ENCODE measurements at places on chromosomes 1 and 21. TPM values are rescaled to one million over a fixed set of nuclear protein-coding genes. Genes with fewer than 3 reads are reported as not detected.

HLX gene
- 5.1 TPM for total RNA-seq

LRRC71 gene
- total RNA-seq = not detected

KCNT2 gene
- total RNA-seq = 0.78 TPM

UQCRH gene
- 245 TPM for total RNA-seq

COL8A2 gene
- 2.3 TPM for total RNA-seq

CAPN9 gene
- not detected for total RNA-seq

LDLRAD1 gene
- not detected for total RNA-seq
